ENCODE measurements at places on chromosomes 3 and 15.

- no peak for DNase-seq
Observed at GRCh38 chr3:7209098-7209497, 348.2 kb downstream of the GRM7 start.

DNA sequence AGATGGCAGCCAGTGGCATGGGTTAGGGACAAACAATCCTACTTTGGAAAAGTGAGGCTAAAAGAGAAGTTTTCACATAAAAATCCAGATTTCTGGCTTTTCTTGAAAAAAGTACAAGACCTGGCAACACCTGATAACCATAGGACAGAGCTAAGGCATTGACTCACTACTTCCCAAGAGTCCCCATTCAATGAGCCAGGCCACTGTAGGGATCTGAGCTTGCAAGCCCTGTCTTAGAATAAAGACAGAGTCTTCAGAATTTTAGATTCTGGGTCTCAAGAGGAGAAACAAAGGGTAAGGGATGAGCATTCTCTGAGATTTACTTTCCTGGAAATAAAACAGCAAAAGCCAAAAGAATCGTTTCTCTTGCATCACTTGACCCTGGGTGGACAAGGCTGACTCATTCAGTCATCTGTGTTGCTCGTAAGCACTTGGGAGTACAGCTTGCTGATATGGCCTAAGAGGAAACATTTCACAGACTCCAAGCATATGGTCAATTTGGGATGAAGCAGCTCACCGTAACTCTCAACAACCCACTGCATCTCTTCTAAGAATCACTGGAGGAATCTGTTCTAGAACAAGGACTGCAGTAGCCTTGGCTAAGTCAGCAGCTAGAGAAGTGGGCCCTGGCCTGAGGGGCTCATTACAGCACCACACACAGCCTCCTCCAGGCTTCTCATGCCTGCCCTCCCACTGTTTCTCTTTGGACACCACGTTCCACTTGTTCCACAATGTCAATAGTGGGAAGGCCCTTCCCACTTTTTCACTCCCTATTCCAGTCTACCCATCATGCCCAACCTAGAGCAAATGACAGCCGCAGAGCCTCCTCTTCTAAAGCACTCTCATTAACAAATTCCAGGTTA, 86.2 kb downstream of the RFTN1 start:
- no peak for DNase-seq

DNA sequence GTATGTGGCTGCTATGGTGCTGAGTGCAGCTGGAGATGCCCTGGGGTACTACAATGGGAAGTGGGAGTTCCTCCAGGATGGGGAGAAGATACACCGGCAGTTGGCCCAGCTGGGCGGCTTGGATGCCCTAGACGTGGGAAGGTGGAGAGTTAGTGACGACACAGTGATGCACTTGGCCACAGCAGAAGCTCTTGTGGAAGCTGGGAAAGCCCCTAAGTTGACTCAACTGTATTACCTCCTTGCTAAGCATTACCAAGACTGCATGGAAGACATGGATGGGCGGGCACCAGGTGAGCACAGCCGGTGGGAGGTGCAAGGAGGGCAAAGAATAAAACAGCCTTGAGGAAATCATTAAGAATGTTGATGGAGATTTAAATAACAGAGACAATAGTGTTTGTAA, 2.9 kb downstream of the ADPRH start:
- DNase-seq: no peak

- no peak for DNase-seq
Observed at GRCh38 chr15:70060993-70061305, 36.8 kb downstream of the TLE3 start.

GRCh38 chr3:43733459-43734384, 43.0 kb downstream of the ABHD5 start:
- no peak for DNase-seq

- DNase-seq: no peak
Observed at GRCh38 chr3:171817074-171817800, 7.0 kb upstream of the PLD1 start.

DNA sequence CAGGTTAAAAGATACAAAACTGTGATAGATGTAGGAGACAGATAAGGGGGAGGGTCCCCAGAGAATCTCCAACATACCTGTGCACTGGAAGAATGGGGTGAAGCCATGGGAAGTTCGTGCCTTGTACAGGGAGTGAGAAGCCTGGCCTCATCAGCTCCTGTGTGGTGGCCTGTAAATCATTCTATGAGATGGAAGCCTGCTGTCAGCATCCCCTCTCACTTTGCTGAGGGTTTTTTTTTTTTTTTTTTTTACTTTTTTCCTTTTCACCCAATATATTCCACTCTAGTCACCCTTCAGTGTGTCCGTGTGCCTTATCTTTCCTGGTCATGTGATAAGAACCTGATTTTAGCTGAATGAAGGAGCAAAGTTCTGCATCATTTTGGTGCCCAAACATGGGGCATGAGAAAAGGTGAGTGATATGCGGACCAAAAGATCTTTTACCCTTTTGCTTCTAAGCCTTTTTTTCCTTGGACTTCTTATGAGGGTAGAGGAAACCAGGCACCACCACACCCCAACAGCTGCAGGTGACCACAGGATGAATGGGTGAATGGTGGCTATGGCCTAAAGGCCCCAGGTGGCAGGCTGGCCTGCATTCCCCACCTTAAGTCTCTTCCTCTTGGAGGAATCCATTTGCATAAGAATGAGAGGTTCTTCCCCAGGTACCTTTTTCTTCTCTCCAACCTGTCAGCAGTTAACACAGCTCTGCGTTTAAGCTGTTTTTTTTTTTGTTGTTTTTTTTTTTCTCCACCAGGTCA, 1345.0 kb downstream of the NSUN3 start:
- DNase-seq: no peak

- no peak for DNase-seq
Observed at GRCh38 chr3:103629391-103629790, 1194.6 kb downstream of the ZPLD1 start.

GRCh38 chr3:192915722-192916121, 1.9 kb downstream of the MB21D2 start:
- DNase-seq: no peak

DNA sequence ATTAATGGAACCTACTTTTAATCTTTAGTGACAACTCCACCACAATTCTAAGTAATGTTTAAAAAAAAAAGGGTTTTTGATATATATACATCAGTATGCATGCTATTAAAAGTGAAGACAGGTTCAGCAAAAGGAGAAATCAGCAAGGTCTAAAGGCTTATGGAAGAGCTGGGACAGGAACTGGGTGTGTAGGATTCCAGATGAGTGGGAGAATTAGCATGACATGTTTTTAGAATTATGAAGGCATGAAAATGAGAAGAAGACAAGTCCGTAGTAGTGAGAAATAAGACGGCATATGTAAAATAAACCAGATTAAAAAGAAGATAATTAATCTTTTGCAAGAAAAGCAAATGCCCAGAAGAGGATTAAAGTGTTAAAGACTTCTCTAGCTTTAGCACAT, 52.0 kb downstream of the CBLB start:
- no peak for DNase-seq

GRCh38 chr3:182294256-182294655, 499.0 kb upstream of the ATP11B start:
- DNase-seq: no peak

DNA sequence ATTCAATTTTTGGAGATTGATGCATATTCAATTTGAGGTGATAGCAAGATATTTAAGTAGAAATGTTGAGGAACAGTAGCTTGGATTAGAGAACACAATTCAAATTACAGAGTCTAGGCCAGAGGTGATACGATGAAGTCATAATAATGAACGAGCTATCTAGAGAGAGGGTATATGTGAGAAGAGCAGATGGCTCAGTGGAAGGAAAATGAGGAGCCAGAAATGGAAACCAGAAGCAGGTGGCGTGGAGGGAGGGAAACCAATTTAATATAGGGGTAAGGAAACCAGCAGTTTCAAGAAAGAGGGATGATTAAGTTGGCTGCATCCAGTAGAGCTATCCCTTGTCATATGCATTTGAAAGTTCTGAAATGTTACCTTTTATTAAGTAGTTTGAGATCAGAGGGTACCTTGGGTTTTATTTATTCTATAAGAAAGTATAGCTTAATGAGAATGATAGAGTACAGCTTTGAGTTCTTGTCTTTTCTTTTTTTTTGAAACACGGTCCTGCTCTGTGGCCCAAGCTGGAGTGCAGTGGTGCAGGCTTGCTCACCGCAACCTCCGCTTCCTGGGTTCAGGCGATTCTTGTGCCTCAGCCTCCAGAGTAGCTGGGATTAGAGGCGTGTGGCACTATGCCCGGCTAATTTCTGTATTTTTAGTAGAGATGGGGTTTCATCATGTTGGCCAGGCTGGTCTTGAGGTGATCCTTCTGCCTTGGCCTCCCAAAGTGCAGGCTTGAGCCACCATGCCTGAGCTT, 22.1 kb downstream of the NCK1 start:
- no peak for DNase-seq

DNA sequence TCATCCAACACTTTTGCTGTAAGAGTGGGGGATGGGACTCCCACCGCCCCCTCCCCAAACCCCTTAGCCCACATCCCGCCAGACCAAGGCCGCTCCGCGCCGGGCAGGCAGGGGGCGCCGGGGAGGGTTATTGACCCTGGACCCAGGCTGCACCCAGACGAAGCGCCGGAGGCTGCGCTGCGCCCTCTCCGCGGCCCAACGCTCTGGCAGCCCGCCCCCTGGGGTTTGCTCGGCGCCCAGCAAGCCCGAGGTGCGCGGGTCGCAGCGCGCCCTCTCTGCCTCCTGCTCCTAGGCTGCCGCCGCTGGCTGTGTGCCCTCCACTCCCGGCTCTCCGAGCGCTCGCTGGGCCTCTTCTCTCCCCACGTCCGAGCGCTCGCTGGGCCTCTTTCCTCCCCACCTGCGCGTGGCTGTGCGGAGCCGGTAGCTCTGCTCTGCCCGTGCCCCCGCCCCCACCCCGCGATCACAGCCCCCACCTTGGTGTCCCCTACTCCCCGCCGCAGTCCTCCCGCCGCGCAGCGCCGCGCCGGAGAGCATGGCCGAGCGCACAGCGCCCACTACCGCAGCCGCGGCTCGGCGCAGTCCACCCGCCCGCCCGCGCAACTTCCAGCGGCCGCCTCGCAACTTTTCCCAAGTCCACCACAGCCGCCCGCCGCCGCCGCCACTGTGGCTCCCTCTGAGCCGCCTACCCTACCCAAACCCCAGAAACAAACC, 1.2 kb downstream of the MECOM start:
- DNase-seq: peak; percentile 93

DNA sequence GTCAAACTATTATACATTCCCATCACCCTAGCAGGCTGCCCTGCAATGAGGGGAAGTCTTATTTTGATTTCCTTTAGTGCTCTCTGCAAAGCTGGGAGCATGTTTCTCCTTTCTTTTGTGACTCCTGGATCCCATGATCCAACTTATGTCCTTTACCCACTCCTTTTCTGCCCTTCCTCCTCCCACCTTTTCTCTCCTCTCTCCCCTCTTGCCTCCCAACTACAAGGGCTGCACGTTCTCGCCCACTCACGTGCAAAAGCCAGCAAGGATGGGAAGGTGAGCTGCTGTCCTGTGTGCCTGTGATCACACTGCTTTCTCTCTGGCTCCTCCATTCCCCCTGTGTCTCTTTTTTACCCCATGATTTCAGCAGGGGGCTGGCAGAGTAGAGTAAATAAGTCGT, 6.1 kb downstream of the VIPR1 start:
- DNase-seq: no peak

DNA sequence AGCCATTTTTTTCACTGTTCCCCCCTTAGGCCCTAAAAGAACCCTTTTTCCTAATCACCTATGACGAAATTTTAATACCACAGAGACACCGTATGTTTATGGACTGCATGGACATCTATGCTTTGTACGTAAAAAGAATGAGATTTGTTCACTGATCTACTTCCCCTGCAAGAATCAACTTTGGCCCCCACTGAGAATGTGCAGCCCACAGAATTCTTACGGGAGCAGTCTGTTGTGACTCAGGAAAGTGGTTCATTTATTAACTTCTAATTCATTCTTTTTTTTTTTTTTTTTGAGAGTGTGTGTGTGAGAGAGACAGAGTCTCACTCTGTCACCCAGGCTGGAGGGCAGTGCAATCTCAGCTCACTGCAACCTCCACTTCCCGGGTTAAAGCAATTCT, 17.6 kb downstream of the EIF4E3 start:
- no peak for DNase-seq

GRCh38 chr3:121748680-121749275, 763 bp downstream of the GOLGB1 start:
- peak; percentile 90 for DNase-seq

GRCh38 chr3:146577662-146578061, 27.5 kb downstream of the PLSCR5 start:
- no peak for DNase-seq

GRCh38 chr3:21174461-21174860, 576.5 kb downstream of the ZNF385D start:
- DNase-seq: no peak

DNA sequence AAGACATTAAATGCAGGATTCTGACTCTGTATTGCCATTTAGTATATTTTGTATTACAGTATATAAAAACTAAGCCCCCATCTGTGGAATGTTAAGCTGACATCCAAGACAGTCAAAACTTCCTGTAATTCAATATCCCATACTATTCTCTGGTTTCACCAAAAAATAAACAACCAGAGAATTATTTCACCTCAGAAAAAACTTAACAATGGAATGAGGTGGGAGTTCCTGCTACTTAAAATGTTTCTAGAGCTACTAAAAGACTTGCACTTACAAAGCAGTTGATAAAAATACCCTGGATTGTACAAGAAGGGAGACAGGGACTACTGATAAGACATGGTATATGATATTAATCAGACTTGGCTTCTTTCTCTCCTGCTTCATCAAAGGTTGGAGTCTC, 8.3 kb downstream of the ARL13B start:
- DNase-seq: no peak

DNA sequence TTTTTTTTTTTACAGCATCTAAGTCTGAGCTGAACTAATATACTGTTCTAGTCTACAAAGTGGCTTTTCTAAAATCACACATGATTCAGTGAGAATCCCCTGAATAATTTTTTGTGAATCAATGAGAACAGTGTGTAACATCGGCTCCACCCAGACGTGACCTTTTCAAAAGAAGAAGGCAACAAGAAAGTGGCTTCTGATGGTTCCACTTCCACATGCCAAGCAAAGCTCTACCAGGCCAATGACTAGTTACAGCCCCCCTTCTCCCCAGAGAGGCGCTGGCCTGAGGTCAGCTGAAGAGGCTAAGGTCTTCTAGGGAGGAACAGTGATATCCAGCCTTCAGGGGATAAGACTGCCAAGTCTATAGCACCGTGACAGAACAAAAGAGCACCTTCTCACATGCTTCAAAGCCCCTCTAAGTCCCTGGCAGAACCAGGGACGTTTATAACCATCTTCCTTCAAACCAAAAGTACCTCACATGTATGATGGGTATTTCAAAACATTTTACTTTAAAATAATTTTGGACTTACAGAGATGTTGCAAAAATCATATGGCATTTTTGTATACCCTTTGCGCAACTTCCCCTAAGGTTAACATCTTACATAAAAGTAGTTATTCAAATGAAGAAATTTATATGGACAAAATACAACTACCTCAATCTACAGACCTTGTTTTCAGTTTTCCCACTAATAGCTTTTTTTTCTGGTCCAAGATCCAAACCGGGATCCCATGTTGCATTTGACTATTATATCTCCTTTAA, 177.9 kb downstream of the OSBPL10 start:
- DNase-seq: no peak

DNA sequence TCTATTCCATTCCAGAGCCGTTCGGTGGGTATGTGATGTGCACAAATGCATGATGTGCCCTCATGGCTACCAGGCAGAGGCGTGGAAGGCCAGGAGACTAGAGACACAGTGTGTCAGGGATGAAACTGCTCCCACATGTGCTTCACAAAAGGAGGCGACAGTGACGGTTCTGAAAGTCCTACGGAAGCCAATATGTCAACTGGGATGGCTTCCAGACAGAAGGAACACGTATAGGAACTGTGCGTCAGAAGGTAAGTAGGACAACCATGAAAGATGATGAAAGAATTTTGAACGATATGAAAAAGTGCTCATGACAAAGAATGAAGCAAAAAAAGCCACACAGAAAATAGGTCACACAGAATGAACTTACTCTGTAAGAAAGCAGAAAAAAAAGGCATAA, 34.1 kb downstream of the GLB1 start:
- DNase-seq: no peak

All from stomach (tissue), 19 donors.